Left renal cortex interstitium (tissue), 4 donors: ENCODE measurements at places on chromosomes 7 and 10. TPM values are rescaled to one million over a fixed set of nuclear protein-coding genes. Genes with fewer than 3 reads are reported as not detected.

Gene SLC16A9
- polyA plus RNA-seq, result 40.5 TPM

Gene NAT16
- polyA plus RNA-seq, result 0.09 TPM

Gene LIPN
- polyA plus RNA-seq, result not detected

Gene NPTX2
- 3.8 TPM for polyA plus RNA-seq

Gene DNAJC2
- polyA plus RNA-seq, result 50.7 TPM

Gene LIPF
- polyA plus RNA-seq, result 0.11 TPM

Gene CRTAC1
- polyA plus RNA-seq, result 24.9 TPM

- no peak for DNase-seq
These were observed 7.9 kb downstream of the PRPF18 start for GRCh38 chr10:13594641-13595040.

- no peak for DNase-seq
These were observed 19.4 kb upstream of the ARPC1B start for GRCh38 chr7:99355098-99355497.

- no peak for DNase-seq
These were observed 6.9 kb upstream of the AOC1 start for GRCh38 chr7:150845421-150845861.

GRCh38 chr7:143292876-143293275, 4.7 kb downstream of the CASP2 start:
- DNase-seq, result no peak

DNA sequence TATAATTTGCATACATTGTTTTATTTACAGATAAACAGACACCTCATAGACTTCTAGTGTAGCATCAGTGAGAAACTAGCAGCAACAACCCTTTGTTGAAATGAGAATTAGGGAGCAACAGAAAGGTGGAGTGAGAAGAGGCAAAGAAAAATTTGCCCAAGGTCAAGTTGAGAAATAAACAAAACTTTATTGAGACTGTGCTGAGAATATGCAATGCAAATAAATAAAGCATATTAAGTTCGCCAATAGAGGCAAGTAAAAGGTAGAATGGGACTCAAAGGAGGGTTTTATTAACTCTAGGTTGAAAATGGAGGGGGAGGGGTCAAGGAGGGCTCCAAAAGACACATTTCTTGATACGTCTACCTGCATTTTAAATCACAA, 49.7 kb downstream of the CACNA2D1 start:
- no peak for DNase-seq

GRCh38 chr7:115984105-115984504, 46.5 kb downstream of the TFEC start:
- no peak for DNase-seq

DNA sequence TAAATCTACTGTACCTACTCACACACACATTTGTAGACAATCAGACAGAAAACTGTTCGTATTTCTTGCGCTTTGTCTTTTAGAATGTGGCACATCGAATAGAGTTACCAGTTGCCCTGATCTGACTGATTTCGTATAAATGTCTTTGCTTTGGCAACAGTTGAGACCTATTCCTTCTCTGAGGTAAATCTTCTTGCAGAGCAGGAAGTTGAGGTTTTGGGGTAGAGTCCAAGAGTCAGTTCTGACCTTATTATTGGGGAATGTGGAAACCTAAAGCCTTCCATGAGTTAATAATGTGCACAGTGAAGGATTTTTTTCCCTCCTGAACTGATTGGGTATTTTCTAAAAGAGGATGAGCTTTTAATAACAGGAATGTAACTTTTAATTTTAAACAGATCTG, 135.3 kb downstream of the KIAA1217 start:
- DNase-seq, result no peak

- no peak for DNase-seq
These were observed 27.4 kb upstream of the LOXL4 start for GRCh38 chr10:98295401-98295811.

GRCh38 chr10:86206240-86206579, 160.4 kb downstream of the GRID1 start:
- DNase-seq, result no peak

DNA sequence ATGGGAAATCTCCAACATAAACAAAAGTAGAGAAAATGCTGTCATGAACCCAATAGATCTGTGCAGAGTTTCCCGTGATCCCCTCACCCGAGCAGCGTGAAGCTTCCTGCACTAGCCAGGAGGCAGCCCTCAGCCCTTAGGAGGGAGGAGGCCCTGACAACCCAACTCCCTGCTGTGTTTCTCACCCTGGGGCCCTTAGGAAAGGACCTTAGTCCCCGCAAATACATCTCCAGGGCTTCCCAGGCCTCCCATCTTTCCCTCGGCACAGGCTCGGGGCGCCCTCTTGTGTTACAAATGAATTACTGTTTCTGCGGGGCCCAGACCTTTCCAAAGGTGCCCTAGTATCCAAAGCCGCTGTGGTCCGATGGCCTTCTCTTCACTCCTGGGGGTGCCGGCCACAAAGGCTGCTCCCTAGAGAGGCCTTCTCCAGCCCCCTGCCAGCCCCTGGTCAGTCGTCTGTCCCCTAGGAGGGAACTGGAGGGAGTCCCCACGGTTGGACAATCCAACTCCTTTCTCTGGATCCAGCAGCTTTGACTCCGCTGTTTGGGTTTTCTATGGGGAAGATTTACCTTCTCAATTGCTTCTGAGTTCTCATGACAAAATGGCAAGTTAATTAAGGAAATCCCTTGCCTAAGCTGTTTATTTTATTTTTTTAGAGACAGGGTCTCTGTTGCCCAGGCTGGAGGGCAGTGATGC, 49.9 kb upstream of the SH2B2 start:
- DNase-seq, result peak; percentile 19

DNA sequence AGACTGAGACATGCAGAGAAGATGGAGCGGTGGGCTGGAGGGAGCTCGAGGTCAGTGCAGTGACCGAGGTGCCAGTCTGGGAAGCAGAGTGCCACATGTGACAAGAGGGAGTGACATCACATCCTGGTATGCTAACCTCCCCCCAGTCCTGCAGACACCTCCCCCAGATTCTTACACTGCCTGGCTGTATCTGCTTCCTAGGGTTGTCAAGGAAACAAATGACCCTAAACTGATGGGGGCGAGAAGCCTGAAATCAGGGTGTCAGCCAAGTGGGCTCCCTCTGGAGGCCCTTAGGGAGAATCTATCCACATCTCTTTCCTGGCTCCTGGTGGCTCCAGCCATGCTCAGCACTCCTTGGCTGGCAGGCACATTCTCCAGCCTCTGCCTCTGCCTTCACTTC, 316.1 kb upstream of the ZMIZ1 start:
- no peak for DNase-seq

DNA sequence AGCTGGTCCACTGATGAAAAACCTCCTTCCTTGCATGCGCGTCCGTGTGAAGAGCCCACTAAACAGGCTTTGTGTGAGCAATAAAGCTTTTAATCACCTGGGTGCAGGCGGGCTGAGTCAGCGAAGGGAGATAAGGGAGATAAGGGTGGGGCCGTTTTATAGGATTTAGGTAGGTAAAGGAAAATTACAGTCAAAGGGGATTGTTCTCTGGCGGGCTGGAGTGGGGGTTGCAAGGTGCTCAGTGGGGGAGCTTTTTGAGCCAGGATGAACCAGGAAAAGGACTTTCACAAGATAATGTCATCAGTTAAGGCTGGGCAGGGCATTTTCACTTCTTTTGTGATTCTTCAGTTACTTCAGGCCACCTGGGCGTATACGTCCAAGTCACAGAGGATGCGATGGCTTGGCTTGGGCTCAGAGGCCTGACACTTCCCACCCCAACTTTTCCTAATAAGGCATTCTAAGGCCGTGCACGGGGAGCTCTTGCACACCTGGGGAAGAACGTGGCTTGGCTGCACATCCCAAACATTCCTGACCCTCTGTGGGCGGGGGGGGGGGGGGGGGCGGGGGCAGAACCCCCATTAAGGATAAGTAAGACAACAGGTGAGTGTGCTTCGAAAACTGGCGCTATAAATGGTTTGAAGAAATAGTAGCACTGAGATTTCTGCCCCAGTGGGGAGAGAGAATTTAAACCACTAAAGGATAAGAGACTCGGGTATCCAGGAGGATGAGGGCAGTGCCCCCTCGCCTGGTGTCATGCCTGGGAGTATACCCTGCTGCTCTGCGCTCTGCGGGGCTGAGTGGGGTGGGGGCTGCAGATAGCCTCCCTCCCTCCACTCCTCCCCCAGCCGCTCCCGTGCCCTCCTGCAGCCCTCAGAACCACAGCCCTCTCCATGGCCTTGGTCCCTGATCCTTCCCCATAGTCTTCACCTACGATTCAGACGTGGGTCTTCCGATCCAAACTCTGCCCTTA, 217.6 kb downstream of the MLLT10 start:
- DNase-seq, result no peak

DNA sequence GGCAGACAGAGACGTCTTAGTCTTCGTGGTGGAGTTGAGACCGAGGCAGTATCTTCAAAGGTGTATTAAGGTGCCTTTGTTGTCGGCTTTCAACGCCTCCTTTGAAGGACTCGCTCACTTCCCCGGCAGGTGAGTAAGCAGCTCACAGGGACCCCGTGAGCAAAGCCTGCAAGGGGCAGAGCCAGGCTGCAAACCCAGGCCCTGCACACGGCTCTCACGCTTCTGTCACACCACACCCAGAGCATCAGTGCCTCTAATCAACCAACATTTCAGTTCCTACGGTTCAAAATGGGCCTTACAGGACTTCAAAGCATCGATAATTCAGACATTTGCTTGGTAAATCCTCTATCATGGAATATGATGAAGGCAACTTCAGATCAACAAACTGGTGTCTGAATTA, 64.8 kb upstream of the INSIG1 start:
- DNase-seq, result no peak

DNA sequence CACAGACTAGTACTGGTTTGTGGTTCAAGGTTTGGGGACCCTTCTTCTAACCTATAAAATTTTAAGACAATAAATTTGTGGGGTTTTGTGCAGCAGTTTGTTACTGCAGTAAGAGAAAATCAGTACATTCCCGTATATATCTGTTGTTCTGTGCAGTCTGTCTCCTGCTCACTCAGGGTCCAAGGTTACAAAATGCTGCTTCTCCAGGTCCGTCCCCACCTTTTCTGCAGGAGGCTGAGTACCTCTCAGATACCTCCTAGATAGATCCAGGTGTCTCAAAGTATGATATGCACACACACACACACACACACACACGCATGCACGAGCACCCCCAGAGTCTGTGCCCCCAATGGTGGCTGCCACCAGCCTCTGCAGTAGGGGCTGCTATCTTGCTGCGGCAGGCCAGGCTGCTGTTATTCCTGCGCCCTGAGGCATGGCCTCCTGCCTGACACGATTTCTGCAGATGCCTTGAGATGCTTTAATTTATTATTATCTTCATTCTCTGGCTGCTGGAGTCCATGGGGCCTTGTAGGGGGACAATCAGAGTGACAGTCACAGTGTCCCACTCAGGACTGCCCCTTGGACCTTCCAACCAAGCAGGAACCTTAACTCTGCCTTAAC, 25.2 kb upstream of the ASL start:
- DNase-seq, result no peak

DNA sequence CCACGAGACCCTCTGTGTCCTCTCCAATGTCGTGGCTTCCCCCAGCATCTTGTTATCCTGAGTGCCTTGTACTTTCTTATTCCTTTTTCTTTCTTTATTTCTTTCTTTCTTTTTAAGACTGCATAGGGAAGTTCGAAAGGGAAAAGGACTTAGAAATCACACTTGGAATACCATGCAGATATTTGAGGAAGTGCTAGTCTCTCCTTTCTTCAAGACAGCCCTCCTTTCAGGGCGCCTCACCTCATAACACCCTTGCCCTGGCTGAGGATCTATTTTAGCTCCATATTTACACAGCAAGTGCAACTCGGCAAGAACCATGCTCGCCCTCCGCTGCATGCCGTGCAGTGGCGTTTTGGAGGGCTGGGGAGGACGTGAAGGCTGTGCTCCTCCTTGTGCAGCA, 232.3 kb upstream of the GLI3 start:
- no peak for DNase-seq

DNA sequence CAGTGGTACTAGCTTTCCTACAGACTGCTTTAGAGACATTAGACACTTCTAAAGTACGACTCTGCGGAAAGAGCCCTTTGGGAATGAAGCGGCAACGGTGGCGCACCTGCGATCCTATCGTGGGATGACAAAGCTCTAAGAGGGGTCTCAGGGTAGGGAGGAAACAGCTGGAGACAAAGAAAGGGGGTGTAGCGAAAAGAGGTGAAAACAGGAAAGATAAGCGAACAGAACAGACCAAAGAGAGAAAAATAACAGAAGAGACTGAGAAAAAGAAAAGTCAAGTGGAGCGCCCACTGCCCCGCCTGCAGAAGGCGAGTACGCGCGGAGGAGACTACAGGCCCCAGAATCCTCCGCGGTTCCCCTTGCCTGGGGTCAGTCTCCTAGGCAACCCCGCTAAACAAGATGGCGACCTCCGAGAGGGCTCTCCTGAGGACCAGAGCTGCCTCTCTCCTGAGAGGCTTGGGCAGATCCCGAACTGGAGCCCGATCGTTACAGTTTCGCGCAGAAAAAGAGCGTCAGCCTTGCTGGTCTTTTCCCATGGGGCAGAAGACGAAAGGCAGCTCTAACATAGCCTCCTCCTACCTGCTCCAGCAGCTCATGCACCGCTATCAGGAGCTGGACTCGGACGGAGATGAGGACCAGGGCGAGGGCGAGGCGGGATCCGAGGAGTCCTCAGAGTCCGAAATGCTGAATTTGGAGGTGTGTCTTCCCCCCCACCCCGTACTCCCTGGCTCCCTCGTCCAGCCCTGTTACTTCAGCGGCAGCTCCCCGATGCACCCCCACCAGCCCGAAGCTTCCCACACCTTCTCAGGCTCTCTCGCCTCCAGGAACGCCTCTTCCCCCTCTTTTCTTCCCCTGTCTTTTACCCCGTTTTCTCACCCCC, at the start of gene LRGUK:
TSS of gene LRGUK (plus strand) at position 375 of the 883 bp plus-strand sequence. CDS start at position 403, 28 bp downstream.
- peak; percentile 37 for DNase-seq

GRCh38 chr10:116186273-116186672, 86.7 kb downstream of the GFRA1 start:
- no peak for DNase-seq

- no peak for DNase-seq
These were observed 113.4 kb downstream of the VPS41 start for GRCh38 chr7:38795593-38795992.

DNA sequence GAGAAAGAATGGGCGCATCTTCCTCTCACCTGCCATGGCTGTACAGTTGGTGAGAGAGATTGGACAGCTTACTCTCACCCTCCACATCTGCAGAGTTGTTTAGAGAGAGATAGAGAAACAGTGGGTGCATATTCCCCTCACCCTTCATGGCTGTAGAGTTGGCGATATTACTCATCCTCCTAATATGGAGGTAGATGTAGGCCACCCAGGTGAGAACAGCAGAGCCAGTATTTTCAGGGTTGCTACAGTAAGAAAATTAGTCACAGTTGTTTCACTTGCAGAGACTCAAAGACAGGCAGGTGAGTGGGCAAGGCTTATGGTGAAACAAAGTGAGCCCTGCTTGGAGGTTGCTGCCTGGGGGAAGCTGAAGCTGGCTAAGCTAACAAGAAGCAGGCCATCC, 65.0 kb upstream of the PFKP start:
- DNase-seq, result no peak
